Pons (tissue), 1 donor: ENCODE measurements at places on chromosomes 3 and 15.

DNA sequence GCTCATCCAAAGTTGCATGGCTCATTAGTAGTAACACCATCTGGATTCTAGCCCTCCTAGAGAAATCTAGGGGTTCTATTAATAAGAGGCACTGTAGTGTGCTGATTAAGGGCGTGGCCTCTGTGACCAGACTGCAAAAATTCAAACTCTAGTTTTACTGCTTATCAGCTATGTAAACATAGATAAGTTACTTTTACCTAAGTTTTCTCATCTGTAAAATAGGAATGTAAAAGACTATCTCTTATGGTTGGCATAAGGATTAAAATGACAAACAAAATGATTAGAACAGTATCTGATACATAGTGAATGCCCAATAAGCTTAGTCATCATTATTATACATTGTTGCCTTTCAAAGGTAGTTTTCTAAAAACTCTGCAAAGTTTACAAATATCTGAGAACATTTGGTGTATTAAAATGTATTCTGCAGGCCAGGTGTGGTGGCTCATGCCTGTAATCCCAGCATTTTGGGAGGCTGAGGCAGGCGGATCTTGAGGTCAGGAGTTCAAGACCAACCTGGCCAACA, 4.5 kb downstream of the PTX3 start:
- DNase-seq = no peak

- no peak for DNase-seq
These were observed 13.8 kb upstream of the POLR2M start for GRCh38 chr15:57692709-57693108.

DNA sequence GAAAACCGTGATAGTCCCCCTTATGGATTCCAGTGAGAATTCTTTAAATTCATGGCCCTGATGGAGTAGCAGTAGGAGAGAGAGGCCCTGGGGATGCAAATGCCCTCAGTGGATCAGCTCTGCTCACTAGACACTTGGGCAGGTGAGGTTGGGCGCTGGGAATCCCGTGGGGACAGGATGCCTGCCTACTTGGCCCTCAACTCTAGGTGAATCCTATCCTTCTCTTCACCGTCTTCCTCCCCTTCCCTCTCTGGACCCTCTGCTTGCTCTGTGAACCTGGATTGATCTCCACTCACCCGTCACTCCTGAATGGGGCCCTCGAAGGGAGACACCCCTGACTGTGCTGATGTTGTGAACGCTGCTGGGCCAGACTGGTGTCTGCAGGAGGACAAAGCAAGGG, 77.4 kb downstream of the SEC22A start:
- DNase-seq = no peak

GRCh38 chr3:194586836-194587235, 46.4 kb downstream of the TMEM44 start:
- DNase-seq = no peak

GRCh38 chr3:9779721-9780457, 10.1 kb upstream of the CAMK1 start:
- DNase-seq = peak; percentile 90

DNA sequence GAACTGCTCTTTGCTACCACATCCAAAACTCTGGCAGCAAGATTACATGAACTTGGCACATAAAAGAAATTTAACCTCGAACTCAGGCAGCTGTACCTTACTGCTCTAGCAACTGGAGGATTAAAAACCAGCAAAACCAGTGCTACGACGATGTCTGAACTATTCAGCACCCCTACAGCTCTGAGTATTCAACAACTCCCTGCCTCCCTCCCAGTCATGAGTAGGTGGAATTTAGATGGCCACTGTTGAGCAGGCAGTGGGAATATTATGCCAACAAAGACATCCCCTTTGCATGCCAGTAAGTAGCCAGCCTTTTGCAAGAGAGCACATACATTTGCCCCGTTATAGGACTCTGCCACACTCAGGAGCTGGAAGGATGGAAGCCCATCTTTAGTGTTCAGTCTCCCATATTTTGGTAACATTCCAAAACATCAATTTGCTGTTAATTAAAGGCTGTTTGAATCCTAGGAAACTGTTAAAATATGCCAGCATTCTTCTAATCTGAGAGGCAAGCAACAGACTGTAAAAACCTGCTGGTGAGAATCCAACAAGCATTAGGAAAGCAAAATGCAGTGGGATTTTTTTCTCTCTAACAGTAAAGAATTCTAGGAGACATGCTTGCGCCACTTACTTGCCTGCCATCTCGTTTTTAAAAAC, 85.4 kb downstream of the ZNF385D start:
- DNase-seq = no peak

DNA sequence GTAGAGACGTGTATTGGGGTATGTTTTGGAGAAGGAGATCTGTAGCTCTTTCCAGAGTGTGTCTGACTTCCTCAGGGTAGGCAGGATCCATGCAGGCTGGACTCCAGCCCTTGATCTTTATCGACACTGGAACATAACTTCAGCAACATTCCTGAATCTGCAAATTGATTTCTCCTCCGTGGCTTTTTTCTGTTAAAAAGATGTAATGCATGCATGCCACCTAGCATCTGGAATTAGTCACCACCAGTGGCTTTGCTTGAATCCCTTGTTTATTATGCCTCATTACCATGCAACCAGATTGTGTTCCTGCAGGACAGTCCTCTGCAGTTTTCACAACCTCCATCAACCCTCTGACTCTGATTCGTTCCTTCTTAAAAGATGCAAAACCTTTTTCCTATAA, 86.1 kb downstream of the CCNL1 start:
- DNase-seq = peak; percentile 55

- DNase-seq = no peak
These were observed 769 bp upstream of the CSPG4 start for GRCh38 chr15:75713338-75713895.

DNA sequence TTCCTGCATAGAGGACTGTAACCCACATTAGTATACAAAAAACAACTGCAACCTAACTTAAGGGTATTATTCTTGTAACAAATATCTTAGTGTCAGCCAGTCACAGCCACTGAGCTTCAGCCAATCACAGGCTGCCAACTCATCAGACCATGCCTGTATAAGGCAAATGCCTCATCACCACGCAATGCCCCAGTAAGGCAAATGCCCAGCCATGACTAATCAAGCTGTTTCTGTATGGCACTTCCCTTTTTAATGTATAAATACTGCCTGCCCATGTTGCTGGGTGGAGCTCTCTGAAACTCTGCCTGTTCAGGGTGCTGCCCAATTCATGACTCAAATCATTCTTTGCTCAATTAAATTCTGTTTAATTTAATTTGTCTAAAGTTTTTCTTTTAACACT, 18.4 kb upstream of the GABRA5 start:
- DNase-seq = no peak

GRCh38 chr3:110859336-110859735, 212.3 kb upstream of the NECTIN3 start:
- DNase-seq = no peak

DNA sequence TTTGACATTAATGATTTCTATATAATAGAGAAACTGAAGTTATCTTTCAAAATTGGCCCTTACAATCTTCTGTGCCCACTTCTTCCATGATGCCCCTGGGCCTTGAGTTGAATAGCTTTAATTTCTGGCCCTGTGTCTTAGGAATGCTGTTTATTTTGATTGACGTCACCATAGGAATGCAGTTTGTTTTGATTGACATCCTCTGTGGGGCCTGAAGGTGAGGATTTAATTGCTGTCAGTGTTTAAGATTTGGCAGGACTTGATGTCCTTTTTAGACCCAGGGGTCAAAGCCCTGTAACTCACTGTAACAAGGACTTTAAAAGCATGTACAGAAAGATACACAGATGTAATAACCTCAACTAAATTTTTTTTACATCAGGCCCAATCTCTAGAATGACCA, 83.3 kb downstream of the GLDN start:
- DNase-seq = no peak

GRCh38 chr3:174016186-174016585, 618.6 kb downstream of the NLGN1 start:
- no peak for DNase-seq

GRCh38 chr15:85707519-85708338, 87.0 kb downstream of the KLHL25 start:
- DNase-seq = peak; percentile 48

DNA sequence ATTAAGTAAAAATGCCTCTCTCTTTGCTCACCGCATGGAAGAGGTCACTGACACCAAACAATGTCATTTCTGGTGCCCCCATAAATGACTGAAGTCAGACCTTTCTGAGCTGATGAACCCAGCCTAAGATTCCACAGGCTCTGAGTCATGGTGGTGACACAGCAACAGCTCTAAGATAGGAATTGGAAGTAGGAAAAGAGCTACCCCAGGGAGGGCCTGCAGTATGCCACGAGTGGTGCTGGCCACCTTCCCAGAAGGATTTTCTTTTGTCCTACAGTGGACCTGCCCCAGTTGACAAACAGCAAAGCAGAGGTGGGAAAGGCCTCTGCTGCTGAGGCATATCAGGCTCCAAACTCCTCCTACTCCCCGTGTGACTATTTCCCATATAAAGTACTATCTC, 208.1 kb downstream of the MINAR1 start:
- DNase-seq = no peak

DNA sequence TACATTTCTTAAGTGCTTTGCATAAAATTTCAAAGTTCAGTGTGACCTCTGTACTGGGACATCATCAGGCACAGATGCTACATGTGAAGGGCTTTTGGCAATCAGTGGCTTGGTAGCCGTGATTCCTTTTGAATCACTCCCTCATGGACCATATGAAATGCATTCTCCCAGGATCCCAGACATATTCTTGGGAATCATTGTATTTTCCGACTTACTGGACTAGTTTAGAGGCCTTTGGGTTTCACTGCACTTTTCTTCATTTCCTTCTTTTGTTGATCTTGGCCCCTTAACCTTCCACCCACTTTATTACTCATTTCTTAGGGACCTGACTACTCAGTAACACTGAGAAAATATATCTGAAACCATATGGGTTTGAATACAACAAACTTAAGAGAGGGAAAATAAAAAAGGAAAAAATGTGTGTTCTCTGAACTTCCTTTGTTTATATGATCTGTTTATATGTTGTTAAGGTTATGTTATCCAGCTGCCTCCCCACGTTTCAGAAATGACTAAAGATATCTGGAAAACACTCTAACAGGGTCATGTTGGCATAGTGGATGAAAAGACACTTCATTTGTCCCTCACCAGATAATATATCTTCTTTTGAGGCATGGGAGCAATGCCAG, 35.1 kb downstream of the HMG20A start:
- no peak for DNase-seq

- DNase-seq = peak; percentile 81
These were observed 23.7 kb upstream of the TPRG1 start for GRCh38 chr3:189148081-189148507.

DNA sequence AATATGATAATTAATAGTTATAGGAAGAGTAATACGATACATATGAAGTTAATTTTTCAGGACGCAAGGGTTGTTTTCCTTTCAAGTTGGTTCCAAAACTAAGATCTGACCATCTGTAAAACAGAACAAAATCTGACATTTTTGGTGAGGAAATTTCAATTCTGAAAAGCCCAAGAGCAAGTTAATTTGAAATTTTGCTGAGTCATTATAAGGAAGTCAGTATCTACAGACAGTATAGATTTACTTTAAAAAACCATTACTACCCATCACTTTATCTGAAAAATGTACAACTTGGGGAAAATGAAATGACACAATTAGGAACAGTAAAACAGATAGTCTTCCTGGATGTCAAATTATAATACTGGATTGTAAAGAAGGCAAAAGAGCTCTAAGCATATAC, 12.5 kb downstream of the INTS14 start:
- DNase-seq = no peak

- no peak for DNase-seq
These were observed 179.2 kb downstream of the LSAMP start for GRCh38 chr3:116265976-116266584.

DNA sequence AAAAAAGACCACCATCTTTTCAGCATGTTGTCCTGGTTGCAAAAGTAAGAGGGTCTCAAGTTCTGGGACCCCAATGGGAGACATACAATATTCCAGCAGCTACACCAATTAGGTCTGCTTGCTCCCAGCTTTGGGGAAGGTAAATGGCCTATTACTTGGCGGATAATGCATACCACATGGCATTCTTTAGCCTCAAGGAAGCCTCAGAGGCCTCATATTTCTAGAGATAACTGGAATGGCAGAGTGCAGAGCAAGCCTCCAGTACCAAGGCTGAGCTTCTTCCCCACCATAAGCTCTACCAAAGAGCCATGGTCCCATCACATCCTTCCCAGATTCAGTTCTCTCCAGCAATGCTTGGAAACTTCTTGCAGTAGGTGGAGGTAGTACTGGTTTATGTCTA, 493.8 kb downstream of the SHQ1 start:
- DNase-seq = no peak

- DNase-seq = no peak
These were observed 10.4 kb downstream of the CLN6 start for GRCh38 chr15:68218847-68219798.

DNA sequence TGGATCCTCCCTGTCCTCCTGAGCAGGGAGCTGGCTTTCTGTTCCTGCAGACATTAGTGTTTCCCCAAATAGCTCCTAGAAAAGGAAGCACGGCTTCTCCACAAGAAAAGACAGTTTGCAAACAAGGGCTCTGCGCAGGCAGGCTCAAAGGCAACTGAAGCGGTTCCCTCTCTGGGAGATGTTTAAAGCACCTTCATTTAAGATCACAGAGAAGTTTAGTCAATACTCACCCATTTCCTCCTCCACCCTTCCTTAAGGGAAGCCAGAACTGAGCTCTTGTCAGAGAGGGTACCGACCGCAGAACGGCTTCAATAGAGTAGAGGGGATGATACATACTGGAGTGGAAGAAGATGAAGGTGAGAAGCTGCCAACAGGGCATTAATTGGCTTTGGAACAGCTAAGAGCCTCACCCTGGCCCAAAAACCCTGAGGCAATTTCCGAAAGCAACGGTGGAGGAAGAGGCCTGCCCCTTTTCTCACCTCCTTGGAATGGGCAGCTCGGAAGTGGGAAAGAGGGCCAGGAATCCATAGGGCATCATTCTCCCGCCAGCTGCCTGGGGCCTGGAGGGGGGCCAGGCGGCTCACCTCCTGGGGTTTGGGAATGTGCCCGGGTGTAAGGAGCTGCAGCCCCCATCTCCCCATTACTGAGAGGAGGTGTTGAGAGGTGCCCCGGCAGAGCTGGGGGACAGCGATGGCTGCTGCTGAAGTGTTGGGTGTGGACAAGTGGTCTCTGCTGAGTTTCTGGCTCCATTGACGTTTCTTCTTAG, 4.8 kb upstream of the EPHB3 start:
- DNase-seq = no peak

- peak; percentile 78 for DNase-seq
These were observed 54.5 kb downstream of the ST3GAL6 start for GRCh38 chr3:98817547-98818041.

DNA sequence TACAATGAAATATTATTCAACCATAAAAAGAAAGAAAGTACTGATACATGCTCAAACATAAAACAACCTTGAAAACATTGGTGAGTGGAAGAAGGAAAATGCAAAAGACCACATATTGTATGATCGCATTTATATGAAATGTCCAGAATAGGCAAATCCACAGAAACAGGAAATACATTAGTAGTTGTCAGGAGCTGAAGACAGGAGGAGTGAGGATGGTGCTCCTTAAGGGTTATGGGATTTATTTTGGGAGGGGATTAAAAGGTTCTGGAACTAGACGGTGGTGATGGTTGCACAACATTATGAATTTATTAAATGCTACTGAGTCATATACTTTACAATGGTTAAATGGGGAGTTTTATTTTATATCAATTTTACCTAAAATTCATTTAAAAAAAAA, 12.1 kb upstream of the MAGI1 start:
- no peak for DNase-seq
